ENCODE measurements at places on chromosomes 5 and 9.

DNA sequence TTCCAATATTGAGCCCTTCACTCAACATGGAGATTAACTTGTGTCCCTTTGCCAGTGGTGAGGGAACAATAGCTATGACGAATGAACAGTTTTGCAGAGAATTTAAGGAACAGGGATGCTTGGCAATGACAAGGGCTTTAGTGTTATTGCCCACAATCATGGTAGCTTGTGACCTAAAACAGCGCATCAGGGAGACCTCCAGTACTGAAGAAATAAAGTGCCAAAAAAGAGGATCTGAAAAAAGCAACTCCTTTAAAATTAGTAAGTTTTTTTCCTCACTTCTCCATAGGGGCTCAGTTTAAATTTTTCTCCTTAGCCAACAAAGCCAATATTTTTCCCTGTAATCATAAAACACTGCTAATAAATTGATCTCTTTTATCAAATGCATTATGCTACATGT, 41.8 kb upstream of the PAM start:
- no peak for DNase-seq

- DNase-seq, result no peak
These were observed 89.8 kb upstream of the TUT7 start for GRCh38 chr9:86443992-86444391.

- peak; percentile 75 for DNase-seq
These were observed 31.6 kb downstream of the S1PR3 start for GRCh38 chr9:89022902-89023301.

DNA sequence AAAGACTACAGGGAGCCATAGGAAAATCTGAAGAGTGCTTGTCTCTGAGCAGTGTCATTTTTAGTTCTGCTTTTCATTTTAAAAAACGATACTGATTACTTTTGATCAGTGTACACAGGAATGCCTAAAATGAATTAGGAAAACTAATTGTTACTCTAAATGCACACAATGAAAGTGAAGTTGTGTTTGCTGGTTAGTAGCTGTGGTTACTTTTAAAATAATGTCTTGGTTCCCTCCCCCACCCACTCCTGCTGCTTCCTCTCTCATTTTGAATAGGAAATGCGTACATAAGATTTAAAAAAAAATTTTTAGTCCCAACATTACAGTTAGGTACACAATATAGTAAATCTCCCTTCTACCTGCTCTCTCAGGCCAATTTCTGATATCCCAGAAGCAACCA, 47.5 kb upstream of the PLPP1 start:
- no peak for DNase-seq

DNA sequence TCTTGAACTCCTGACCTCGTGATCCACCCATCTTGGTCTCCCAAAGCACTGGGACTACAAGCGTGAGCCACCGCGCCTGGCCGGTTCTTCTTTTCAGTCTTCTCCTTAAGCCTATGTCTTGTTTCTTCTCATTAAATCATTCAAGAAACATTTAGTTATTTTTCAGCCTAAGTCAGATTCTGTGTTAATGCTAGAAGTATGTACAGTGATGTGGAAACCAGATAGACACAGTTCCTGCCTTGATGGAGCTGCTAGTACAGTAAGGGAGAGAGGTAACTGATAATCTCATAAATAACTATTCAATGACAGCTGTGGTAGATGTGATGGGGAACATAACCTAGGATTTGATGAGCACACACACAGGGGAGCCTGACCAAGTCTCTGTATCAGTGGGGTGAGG, 46.3 kb upstream of the NR3C1 start:
- DNase-seq, result no peak

GRCh38 chr9:99126312-99126711, 21.4 kb downstream of the TGFBR1 start:
- no peak for DNase-seq

DNA sequence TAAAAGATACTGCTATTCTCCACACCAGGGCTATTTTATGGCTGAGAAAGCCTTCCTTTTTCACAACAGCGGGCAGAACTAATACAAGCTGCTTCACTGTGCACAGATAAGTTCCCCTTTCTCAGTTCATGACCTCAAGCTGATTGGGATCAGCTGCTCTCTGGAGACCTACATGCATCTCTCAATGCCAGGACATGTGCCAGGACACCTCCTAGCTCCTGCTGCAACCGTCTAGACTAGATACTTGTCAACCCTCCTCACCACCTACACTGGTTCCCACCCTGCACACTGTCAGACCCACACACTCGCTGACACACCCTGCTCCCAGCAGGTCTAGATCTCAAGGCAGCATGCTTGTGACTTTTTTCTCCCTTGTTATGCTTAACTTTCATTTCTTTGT, 39.8 kb downstream of the STARD4 start:
- DNase-seq, result peak; percentile 23

DNA sequence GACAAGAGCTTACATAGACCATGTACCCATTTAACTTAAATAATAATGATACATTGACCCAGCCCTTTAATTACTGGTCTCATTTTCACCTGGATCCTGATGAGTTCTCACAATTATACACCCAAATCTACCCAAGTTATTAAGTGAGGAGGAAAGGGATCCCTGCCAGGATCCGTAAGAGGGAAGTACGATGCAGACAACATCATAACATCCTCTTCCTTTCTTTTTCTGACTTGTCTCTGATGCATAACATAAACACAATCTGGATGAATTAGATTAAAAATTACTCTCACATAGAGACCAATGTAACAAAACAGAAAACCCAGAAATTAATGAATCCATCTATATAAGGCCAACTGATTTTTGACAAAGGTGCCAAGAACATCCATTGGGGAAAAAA, 17.0 kb downstream of the MARCHF3 start:
- no peak for DNase-seq

DNA sequence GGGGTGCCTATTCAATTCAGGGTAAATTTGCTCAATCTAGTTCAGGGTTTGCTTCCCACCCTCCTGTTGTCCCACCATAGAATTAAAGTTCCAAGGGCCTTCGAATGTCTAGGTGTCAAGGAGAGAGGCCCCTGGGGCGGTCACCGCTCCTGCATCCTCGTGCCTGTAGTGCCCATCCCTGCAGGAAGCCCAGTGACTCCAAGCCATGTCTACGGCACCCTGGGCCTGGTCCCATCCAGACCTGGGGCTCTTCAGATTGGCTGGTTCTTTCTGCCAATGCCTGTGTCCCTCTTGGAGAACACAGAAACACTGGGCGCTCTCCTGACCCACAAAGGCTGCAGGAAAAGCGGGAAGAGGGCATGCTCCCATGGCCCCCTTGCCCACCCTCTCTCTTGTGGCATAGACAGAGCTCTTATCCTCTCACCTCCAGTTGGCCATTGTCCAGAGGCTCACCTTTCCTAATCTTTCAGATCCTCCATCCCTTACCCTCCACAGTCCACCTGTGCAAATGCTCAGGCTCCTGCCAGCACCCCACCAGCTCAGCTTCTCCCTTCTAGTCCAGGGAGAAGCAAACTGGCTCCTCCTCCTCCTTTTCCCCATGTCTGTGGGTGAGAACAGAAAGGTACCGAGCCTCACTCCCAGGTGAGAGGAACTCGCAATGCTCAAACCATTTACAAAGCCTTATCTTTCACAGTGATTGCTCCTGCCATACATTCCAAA, 253.0 kb upstream of the IRX2 start:
- no peak for DNase-seq

- DNase-seq, result no peak
These were observed 74.7 kb upstream of the ANKRD55 start for GRCh38 chr5:56307714-56308333.

DNA sequence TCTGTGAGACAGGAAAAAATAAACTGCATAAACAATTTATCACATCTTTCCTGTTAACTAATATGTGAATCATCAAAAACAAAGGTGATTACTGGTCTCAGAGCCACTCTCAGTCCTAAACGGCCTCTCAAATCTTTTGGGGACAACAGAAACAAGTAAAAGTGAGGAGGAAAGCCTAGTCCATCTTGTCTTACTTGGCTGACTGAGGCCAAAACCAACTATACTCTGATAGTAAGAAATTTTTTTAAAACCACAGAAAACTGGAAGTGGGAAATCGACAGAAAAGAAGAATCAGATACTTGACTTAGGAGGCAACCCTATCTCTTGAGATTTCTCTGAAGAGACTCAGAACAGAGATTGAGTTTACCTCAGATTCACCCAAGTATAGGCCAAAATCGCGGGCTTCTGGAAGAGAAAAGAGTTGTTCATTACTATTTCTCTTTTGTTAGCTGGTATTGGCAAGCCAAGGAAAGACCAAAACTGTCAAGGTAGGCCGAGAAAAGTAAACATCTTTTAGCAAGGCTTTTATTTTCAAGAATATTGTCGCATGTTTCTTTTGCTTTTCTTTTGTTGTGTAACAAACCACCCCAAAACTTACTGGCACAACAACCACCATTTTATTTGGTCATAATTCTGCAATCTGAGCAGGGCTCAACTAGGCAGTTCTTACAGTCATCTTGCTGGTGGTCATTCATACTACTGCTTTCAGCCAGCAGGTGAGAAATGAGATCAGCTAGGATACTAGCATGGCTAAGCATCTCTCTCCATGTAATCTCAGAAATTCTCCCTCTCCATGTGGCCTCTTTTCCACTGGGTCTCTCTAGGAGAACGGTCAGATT, 46.1 kb downstream of the RFX3 start:
- no peak for DNase-seq

DNA sequence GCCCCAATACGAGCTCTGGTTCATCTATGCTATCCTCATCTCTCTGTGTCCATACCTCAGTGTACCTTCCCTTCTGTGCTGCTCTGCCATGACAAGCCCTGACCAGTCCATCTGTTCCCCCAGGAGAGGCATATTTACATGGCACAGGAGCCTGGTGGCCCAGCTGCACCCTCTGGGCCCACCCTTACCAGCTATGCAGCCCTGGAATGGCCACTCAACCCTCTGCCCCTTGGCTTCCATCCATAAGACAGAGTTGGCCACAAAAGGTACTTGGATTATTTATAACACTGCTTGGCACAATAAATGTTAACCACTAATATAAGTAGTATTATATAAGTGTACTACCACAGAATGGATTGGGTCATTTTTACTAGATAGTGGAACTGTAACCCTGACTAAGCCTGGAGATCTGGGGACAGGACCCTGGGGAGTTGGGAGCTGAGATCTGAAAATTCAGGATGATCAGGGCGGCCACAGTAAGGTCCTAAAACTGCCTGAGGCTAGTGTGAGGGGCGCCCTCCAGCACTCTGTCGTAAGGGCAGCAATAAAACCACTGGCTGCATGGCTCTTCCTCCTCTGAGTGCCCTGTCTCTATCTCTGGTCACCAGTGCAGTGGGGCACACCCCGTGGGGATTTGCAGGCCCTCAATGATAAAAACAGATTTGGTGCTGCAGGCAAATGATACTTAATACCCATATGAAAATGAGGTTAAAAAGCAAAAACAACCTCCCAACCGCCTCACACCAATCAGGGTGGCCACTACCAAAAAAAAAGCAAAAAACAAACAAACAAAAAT, 65.8 kb downstream of the SEMA4D start:
- no peak for DNase-seq

DNA sequence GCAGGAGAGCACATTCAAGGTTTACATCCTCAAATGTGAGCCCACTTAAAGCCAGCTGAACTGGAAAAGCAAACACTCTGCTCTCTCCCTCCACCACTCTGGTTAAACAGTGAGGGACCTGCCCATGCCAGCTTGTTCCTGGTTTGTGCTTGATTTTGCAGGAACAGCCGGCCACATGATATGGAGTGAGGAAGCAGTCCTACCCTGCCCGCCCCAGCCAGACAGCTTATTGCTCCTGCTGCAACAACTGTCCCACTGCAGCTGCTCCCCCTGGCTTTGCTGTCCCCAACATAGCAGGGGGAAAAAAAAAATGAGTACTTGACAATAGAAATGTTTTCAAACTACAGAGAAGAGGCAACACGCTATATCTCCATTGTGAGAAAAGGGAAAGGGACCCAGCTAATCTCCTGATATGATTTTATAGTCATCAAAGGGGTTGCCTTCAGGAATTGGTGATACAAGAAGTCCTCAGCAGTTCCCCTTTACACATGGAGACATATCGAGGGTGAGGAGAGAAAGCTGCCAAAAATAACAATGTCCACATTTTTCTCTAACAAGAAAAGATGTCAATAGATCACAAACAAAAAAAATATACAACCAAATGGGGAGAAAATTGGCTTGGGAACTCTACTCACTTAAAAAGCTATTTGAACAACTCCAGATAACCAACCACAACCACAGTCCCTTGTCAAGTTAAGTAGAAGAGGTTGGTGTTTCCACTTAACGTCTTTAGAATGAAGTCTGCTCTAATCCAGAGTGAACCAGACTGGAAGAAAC, 4.6 kb downstream of the MYO10 start:
- no peak for DNase-seq

DNA sequence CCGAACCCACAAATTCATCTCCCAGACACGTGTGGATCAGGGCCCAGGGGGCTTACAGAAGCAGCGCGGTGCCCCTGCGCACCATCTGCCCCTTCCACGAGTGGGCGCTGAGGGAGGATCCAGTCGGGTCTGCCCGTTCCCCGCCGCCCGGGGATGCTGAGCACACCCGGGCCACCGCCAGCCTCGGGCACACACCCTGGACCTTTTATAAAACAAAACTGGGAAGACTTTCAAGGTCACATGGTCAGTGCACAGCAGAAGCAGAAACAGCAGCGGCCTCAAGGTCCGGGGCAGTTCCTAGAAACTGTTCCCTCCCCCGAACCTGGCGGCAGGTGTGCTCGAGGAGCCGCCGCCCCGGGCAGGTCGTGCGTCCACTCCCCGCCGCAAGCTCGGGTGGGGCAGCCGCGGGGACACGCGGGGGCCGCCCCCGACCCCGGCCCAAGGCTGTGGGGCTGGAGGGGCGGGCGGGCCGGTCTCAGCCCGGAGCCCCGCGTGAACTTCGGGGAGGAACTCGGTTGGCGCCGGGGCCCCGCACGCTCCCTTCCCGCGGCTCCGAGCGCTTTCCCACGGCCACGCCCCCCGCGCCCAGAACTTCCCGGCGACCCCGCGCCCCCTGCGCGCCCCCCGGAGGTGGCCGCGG, 633 bp upstream of the PPP1R26 start:
- DNase-seq, result peak; percentile 58

DNA sequence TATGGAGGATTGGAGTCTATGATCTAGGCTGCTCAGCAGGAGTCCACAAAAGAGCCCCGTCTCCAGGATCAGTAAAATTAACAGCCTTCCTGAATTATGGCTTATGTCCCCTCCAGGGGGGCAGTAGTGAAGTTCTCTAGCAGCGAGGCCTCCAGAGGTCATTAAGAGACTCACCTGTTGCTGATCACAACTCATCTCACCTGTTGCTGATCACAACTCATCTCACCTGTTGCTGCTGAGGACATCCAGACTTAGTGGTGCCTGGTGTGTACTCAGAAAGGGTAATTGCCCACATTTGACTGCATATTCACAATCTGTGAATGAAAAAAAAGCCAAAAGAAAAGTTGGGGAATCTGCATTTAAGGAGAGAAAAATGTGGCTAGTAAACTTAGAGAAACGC, 129.5 kb downstream of the SMARCA2 start:
- no peak for DNase-seq

DNA sequence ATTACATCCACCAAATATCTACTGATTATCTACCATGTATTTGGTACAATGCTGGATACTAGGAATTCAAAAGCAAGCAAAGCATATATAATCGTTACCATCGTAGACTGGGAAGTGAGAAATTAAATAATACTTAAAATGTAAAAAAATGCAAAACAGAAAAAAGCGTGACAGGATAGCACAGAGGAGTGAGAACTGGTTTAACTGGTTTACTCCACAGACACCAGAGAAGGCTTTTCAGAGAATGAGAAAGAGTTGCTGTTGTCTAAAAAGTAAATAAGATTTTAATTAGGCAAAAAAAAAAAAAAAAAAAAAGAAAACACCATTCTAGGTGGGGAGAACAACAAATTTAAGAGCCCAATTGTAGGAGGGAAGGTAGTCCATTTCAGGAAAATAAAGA, 657.9 kb upstream of the ST8SIA4 start:
- DNase-seq, result no peak

- no peak for DNase-seq
These were observed 189.6 kb upstream of the SEMA6A start for GRCh38 chr5:116763987-116764866.

GRCh38 chr5:165928971-165929370, 2362.5 kb upstream of the WWC1 start:
- no peak for DNase-seq
